ENCODE measurements at places on chromosomes 2 and 18. TPM values are rescaled to one million over a fixed set of nuclear protein-coding genes. Genes with fewer than 3 reads are reported as not detected.

DNA sequence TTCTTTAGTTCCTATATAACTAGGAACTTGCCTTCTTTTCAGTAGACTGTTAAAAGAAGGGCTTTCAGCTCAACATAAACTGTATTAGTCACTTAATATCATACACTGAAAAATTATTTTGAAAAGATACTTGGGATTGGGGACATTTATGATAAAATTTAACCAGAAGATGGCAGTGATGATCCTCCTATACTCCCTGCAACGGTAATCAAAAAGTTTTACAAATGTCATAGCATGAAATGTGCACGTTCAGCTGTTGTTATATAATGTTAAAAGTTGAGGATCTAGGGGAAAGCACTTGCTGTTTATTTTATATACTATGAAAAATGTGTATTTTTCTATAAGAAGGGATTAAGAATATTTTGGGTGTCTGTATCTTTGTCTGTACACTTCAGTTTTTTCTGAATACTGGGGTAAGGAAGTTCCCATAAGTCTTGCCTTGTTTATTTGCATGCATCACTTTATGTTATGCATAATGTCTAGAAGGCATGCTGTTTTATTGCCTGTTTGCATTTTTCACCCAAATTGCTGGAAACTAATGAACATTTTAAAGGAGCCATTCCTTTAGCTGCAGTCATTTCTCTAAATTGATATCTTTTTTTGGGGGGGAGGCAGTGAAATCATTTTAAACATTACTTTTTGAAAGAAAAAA, 19.0 kb downstream of the DYNC1I2 start:
- peaks cover 3% of the 10 kb centered on the region for H3K36me3 ChIP-seq
- no peak overlapping the region for H3K4me3 ChIP-seq

GRCh38 chr18:73924836-73925235, 222.8 kb downstream of the FBXO15 start:
- no peaks in the 10 kb centered on the region for H3K36me3 ChIP-seq
- no peak overlapping the region for H3K27ac ChIP-seq
- no peaks in the 10 kb centered on the region for H3K27me3 ChIP-seq
- H3K4me3 ChIP-seq = no peak overlapping the region
- DNase-seq = no peak

- no peaks in the 10 kb centered on the region for H3K36me3 ChIP-seq
- no peaks in the 10 kb centered on the region for H3K4me1 ChIP-seq
- H3K27ac ChIP-seq = no peak overlapping the region
- H3K27me3 ChIP-seq = no peaks in the 10 kb centered on the region
- DNase-seq = no peak
- no peak overlapping the region for H3K4me3 ChIP-seq
These were observed 106.0 kb downstream of the CYP26B1 start for GRCh38 chr2:72041638-72042111.

The DQX1 gene
- total RNA-seq = 0.44 TPM

The USP40 gene
- total RNA-seq = 21.6 TPM

- H3K4me3 ChIP-seq = no peak overlapping the region
- H3K27ac ChIP-seq = no peak overlapping the region
- DNase-seq = no peak
- no peaks in the 10 kb centered on the region for H3K4me1 ChIP-seq
- no peaks in the 10 kb centered on the region for H3K36me3 ChIP-seq
These were observed 570.6 kb upstream of the GCFC2 start for GRCh38 chr2:76281156-76281841.

DNA sequence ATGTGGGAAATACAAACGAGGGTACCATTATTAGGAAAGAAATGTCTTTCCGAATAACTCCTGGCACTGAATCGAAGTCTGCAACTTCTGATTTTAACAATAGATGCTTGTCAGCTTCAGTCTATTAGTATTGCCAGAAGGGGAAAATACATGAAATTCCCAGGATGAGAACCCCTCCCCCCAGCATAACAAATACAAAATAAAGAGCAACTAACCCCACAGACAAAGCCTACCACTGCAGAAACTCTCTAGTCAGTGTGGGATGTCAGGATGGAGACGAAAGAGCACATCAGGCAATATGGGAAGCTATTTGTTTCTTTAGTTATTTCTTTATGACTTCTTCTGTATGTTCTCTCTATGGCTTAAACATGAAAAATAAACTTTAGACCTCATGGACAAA, 365.0 kb upstream of the CDH2 start:
- H3K27me3 ChIP-seq = no peaks in the 10 kb centered on the region
- no peaks in the 10 kb centered on the region for H3K36me3 ChIP-seq
- H3K4me3 ChIP-seq = no peak overlapping the region
- no peaks in the 10 kb centered on the region for H3K4me1 ChIP-seq
- no peak for DNase-seq

DNA sequence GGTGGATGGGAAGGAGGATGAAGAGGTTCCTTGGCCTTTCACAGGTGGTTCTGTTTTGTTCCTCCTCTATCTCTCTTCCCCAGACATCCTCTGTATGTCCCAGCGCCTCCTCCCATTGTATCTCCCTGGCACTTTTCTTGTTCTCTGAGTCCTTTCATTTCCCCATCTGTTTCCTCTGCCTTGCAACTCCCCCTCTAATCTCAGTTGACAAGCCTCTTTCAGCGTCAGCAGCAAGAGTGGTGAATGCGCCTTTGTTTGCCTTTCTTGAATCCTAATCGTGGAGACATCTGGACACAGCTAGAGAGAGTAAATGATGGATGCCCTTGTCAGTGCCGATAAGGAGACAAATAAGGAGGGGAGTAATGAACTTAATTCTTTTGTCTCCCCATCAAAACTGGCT, 167.0 kb downstream of the NDUFA10 start:
- H3K27me3 ChIP-seq = no peaks in the 10 kb centered on the region
- DNase-seq = no peak
- H3K36me3 ChIP-seq = no peaks in the 10 kb centered on the region
- H3K4me1 ChIP-seq = peaks cover 11% of the 10 kb centered on the region
- no peak overlapping the region for H3K27ac ChIP-seq
- no peak overlapping the region for H3K4me3 ChIP-seq

The TXNDC2 gene
- not detected for total RNA-seq

GRCh38 chr18:79401494-79402208, 5.9 kb downstream of the NFATC1 start:
- H3K4me1 ChIP-seq = peaks cover 81% of the 10 kb centered on the region
- DNase-seq = no peak
- no peaks in the 10 kb centered on the region for H3K36me3 ChIP-seq
- H3K27ac ChIP-seq = peak overlapping the region; percentile 87
- no peaks in the 10 kb centered on the region for H3K27me3 ChIP-seq
- H3K4me3 ChIP-seq = peak overlapping the region; percentile 17

The FKBP7 gene
- total RNA-seq = 0.79 TPM

The RUFY4 gene
- total RNA-seq = 0.81 TPM

The LBX2 gene
- total RNA-seq = not detected

The EFEMP1 gene
- total RNA-seq = not detected

- no peaks in the 10 kb centered on the region for H3K27me3 ChIP-seq
- DNase-seq = no peak
- H3K36me3 ChIP-seq = no peaks in the 10 kb centered on the region
- H3K4me3 ChIP-seq = no peak overlapping the region
These were observed 292.3 kb upstream of the SIX2 start for GRCh38 chr2:45301307-45302277.

DNA sequence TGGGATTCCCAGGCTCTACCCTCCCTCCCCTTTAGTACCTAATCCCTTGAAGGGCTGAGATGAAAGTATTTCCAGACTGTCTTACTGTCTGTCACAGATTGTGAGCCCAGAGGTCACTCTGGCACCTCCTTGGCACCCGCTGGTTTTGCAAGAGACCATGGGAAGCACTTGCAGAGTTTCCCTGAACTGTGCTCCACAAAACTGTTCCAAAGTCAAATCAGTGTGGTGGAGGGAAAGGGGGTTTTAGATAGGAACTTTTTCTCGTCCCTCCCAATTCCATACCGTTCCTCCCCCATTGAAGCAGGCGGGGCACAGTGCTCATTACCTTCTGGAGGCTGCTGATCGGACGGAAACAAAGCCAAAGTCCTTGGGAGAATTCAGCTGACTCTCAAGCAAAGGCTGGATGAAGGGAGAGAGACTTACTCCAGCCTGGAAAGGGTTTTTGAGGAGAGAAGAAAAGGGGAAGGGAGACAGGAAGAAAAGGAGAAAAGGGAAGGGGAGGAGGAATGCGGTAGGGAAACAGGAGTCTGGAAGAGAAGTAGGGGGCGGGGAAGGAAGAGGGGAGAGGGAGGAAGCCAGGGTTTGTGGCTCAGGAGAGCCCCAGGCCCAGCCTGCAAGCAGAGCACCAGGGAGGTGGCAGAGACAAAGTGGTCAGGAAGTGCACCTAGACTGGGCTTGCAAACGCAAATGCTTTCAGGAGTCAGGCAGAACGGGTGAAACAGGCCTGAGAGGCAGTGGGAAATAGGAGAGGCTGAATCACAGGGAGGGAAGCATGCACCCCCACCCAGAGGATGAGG, 88.4 kb upstream of the SP3 start:
- no peak overlapping the region for H3K27ac ChIP-seq
- DNase-seq = no peak
- H3K4me3 ChIP-seq = no peak overlapping the region
- no peaks in the 10 kb centered on the region for H3K4me1 ChIP-seq

DNA sequence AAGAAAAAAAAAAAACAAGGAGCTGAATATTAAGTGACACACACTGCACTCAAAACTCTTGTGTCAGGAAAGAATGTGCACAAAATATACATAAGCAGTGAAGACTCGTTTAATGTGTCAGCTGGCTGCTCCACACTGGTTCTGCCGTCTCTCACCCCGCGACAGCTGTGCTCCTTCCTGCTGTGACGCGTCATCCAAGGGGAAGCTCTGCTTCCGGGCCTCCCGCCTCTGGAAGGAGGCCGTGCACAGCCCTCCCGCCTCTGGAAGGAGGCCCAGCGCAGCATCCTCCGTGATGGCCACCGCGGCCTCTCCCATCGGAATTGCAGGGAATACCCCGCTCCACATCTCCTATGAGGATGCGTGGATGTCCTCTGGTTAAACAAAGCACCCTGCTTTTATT, 151.0 kb downstream of the HDAC4 start:
- no peak for DNase-seq
- no peak overlapping the region for H3K27ac ChIP-seq
- no peak overlapping the region for H3K4me3 ChIP-seq
- H3K36me3 ChIP-seq = peaks cover 4% of the 10 kb centered on the region
- H3K27me3 ChIP-seq = no peaks in the 10 kb centered on the region

- no peak overlapping the region for H3K4me3 ChIP-seq
- DNase-seq = no peak
- H3K4me1 ChIP-seq = no peaks in the 10 kb centered on the region
These were observed 557.8 kb upstream of the GCFC2 start for GRCh38 chr2:76268484-76268883.

GRCh38 chr18:78924301-78924700, 55.3 kb upstream of the SALL3 start:
- no peaks in the 10 kb centered on the region for H3K4me1 ChIP-seq
- no peak overlapping the region for H3K27ac ChIP-seq
- H3K4me3 ChIP-seq = no peak overlapping the region
- no peaks in the 10 kb centered on the region for H3K36me3 ChIP-seq
- DNase-seq = no peak

DNA sequence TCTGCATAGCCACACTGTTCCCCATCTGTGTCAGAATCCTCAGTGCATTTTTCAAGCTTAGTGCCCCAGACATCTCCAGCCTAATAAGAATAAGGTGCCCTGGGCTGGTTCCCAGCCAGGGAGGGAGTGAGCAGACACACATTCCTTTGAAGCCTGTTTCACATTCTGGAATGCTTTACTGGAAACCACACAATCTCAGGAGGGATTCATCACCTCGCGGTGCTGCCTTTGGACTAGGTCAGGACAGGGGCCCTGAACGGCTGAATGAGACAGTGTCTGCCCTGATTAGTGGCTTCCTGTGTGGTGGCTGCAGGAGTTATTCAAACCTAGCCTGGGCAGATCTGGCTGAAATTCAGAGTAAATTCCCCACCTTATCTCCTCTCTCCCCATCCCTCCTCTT, 108.0 kb upstream of the LDAH start:
- no peaks in the 10 kb centered on the region for H3K36me3 ChIP-seq
- H3K27me3 ChIP-seq = no peaks in the 10 kb centered on the region
- H3K4me1 ChIP-seq = no peaks in the 10 kb centered on the region
- no peak overlapping the region for H3K4me3 ChIP-seq
- no peak for DNase-seq

GRCh38 chr2:5343785-5344335, 348.3 kb upstream of the SOX11 start:
- H3K36me3 ChIP-seq = no peaks in the 10 kb centered on the region
- H3K27me3 ChIP-seq = no peaks in the 10 kb centered on the region
- no peak overlapping the region for H3K27ac ChIP-seq
- no peaks in the 10 kb centered on the region for H3K4me1 ChIP-seq
- H3K4me3 ChIP-seq = no peak overlapping the region

DNA sequence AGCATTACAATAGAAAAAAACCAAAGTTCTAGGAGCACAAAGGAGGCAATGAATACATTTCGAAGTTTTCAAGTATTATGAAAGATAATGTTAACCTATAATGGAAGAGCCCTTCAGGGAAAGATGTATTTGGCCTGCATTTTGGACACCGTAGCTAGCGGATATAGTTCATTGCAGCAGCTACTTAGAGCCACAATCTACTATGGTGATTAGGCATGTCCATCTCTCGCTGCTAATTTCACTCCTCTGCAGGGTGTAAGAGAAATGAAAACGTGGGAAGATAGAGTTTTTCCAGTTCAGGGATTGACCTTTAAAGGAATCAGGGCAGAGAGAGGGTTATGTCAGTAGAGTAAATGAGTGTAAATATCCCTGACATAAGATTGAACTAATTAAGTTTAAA, 8.5 kb upstream of the CAVIN2 start:
- no peaks in the 10 kb centered on the region for H3K4me1 ChIP-seq
- H3K27ac ChIP-seq = no peak overlapping the region
- peaks cover 3% of the 10 kb centered on the region for H3K27me3 ChIP-seq
- no peak overlapping the region for H3K4me3 ChIP-seq
